ENCODE measurements at places on chromosomes 6 and 20. TPM values are rescaled to one million over a fixed set of nuclear protein-coding genes. Genes with fewer than 3 reads are reported as not detected.

REM1 gene
- polyA plus RNA-seq: not detected

DSP gene
- polyA plus RNA-seq: not detected

UNC93A gene
- not detected for polyA plus RNA-seq

ME1 gene
- polyA plus RNA-seq: not detected

LPA gene
- not detected for polyA plus RNA-seq

EPPIN gene
- not detected for polyA plus RNA-seq

PI3 gene
- not detected for polyA plus RNA-seq

LY86 gene
- not detected for polyA plus RNA-seq

Measured in neural cell (in vitro differentiated cells).